Activated CD8-positive, alpha-beta T cell treated with anti-CD3 and anti-CD28 coated beads for 36 hours (primary cell): ENCODE measurements at places on chromosomes 5 and 9. TPM values are rescaled to one million over a fixed set of nuclear protein-coding genes. Genes with fewer than 3 reads are reported as not detected.

Gene EQTN
- not detected for total RNA-seq

- peak; percentile 86 for DNase-seq
These were observed 41.8 kb upstream of the KDM4C start for GRCh38 chr9:6715755-6716643.

- no peak for DNase-seq
These were observed 148.9 kb upstream of the IRX2 start for GRCh38 chr5:2900360-2900759.

DNA sequence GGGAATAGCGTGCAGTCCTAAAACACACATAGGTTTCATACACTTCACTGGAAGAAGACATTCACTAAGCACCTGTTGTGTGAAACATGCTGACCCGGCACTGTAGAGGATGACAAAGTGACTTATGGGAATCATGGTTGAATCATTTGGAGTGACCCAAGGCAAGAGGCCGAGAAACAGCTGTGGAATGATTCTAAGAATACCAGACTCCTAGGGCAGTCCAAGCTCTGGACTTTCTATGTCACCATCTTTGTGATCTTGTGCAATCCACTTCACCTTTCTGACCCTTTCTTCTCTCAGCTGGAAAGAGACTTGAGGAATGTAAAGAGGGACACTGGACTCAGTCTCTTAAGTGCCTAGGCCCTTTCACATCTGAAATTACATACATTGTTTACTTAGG, 13.1 kb downstream of the MSANTD3 start:
- no peak for DNase-seq

Gene FOXD4L4
- not detected for total RNA-seq
